Esophagus squamous epithelium (tissue), 5 donors: ENCODE measurements at places on chromosomes 11 and 22.

GRCh38 chr11:131486100-131486499 is 115.7 kb downstream of the NTM start:
- DNase-seq = no peak

GRCh38 chr11:128428935-128429334 is 158.4 kb downstream of the ETS1 start:
- DNase-seq = no peak

DNA sequence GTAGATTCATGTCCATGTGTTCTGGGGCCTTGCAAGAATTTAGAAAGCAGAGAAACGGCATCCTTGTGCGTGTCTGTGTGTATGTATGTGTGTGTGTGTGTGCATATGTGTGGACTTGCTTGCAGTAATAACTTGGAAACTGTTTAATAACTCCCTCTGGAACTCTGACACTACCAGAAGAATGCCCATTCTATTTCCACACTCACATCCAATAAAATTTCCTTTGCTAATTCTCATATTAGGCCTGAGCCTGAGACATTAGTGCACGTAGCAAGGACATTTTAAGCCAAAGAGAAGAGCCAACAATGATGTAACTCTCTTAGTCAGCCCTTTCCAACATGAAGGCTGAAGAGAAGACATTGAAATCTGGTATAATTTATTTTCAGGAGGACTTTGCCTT is 3.2 kb downstream of the OR4D6 start:
- no peak for DNase-seq

DNA sequence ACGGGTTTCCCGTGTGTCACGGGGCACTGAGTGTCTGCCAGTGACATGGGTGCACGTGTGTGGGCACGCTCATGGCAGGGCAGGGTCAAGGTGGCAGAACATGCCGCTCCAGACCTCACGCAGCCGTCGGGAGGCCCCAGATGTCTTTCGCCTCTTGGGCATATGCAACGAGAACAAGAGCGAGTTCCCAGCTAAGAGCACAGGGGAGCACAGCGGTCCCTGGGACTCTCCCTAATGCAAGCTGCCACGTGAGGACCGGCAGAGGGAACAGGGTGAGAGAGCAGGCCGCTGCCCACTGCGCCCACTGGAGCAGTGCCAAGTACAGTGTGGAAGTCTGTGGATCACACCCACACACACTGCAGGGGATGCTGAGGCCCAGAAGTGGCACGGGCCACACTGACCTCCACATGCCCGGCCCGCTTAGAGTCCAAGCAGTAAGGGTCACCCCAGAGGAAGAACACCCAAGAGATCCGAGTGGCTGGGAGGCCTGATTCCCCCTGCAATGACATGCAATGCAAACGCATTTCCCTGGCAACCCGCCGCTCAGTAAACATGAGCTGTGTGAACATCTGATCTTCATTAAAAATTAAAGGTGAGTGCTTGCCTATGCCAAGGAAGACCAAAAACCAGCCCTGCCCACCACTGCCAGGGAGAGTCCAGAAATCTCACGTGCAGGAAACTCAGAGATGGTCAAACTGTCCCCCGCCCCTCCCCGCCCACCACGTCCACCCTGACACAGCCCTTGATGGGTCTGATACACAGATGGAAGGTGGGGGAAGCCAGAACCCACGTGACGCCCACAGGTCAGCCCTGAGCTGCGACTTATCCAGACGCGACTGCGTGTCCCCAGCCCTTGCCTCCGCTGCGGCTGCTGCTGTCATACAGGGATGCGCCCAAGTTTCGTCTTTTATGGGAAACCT is 11.7 kb downstream of the CERK start:
- no peak for DNase-seq

- DNase-seq = no peak
Measured at GRCh38 chr11:47607380-47607779, 13.2 kb upstream of the C1QTNF4 start.

GRCh38 chr11:48172818-48173609 is 43.6 kb upstream of the OR4B1 start:
- no peak for DNase-seq

- no peak for DNase-seq
Measured at GRCh38 chr22:37898441-37899181, 7.5 kb upstream of the MICALL1 start.

- DNase-seq = no peak
Measured at GRCh38 chr22:27212102-27212501, 554.7 kb downstream of the MIAT start.

- DNase-seq = no peak
Measured at GRCh38 chr11:17861036-17861755, 126.6 kb downstream of the KCNC1 start.

GRCh38 chr11:83691451-83691950 is 405.3 kb upstream of the CCDC90B start:
- DNase-seq = no peak

DNA sequence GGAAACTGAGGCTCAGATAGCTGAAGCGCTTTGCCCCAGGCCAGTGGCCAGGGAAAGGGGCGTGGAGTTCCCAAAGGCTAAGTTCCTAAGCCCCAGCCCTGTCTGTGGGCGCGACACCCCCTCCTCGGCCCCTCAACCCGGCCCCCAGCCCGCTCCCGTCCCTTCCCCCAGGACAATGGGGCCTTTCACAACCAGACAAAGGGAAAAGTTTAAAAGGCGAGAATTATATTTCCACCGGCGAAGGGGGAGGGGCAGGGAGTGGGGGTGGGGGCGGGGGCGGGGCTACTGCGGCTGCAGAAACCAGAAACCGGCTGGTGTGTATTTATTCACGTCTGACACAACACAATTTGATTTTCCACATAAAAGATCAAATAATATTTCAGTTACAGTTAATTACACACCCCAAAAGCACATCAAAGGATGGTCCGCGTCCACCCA is 192.1 kb downstream of the MN1 start:
- no peak for DNase-seq

- DNase-seq = no peak
Measured at GRCh38 chr22:18154821-18155390, 4.9 kb downstream of the USP18 start.

DNA sequence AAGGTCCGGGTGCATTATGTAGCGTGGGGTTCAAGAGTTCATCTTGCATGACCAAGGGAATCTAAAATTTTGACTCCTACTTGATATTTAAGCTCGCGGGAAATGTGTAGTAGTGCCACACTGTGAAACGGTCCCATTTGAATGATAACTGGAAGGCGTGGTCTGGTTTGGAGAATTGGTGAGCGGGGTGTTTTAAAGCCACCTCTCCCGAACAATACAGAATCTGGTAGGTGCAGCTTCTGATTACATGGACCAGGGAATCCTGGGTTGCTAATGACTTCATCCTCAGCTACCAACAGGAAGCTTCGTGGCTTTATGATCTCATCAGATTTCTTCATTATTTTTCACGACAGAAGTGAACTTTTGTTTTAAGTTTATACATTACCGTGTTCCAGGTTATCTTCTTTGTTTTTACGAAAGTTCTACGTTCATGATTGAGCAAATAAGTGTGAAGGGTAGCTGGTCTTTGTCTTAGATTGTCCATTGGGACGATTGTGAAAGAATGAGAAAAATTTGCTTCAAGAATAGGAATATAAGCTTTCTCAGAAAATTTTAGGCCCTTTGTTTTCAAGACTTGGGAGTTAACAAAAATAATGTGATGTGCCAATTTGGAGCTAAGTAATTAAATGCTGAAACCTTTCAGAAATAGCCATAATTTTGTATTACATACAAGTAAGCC is 1.7 kb downstream of the QSER1 start:
- DNase-seq = no peak

GRCh38 chr11:35216962-35217678 is 78.1 kb downstream of the CD44 start:
- DNase-seq = no peak

DNA sequence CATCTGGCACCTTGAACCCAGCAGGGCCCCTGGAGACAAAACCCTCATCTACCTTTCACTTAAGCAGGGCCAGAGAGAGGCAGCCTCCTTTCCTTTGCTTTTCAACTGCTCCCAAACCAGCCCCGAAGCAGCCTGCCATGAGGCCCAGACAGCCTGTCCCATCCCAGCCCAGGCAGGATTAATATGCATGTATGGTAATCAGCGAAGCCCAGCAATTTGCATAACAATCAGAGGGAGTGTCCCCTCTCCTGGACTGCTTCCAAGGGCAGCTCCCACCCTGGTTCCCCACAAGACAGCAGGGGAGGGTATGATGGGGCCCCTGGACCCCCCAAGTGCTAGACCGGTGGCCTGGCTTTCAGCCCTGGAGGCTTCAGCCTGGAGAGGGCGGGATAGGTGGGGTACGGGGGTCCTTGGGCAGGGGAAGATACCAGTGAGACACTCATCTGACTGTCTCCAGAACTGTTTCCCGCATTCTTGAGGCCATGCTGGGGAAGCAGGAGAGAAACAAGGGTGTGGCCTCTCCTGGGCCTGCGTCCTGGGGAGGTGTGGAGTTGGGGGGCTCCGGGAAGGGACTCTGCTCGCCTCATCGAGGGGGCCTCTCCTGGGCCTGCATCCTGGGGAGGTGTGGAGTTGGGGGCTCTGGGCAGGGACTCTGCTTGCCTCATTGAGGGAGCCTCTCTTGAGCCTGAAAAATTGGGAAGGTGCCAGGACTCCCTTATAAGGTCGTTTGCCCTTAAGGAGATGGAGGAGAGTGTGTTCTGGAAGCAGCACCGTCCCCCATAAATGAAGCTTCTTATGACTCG is 93.2 kb upstream of the PRR5 start:
- no peak for DNase-seq
